ENCODE measurements at places on chromosomes 2 and 18.

DNA sequence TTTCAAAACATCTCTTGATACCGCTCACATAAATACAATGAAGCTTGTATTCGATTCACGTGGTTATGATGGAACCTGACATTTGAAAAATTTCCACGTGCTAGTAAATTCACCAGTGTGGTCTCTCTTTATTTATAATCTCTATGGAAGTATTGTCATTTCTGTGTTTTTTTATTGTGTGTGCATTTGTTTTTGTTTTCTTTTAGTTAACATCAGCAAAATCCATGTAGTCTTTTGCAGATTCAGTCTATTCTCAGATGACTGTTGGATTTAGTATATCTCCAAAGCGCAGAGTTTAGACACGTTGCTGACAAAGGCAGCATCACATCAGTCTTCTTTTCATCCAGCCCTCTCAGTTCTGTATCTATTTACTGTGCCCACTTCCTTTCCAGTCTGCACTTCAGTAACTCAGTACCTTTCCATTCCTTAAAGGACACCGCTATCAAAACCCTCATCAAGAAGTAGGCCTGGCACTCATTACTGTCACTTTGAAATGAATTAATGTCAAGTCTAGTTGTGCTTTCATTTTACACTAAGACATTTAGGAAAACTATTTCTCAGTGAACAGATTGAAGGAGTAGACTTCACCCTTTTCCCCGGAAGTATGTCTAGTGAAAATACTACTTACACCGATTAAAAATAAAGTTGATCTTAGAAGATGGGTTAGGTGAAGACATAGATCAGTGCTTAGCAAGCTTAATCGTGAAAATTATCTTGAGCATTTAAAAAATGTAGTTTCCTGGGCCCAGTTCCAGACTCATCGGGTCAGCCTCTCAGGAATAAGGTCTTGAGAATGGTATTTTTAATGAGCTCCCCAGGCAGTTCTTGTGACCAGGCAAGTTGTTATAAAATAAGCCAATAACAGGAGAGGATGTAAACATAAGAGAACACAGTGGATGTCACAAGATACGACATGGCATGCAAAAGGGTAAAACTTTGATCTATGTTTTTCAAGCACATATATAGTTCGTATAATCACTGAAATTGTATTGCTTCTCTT is 506.8 kb upstream of the ZEB2 start:
- no peak for DNase-seq

- no peak for DNase-seq
Observed at GRCh38 chr2:8645176-8645831, 36.6 kb upstream of the ID2 start.

GRCh38 chr2:223529696-223530095 is 72.5 kb downstream of the SCG2 start:
- no peak for DNase-seq

DNA sequence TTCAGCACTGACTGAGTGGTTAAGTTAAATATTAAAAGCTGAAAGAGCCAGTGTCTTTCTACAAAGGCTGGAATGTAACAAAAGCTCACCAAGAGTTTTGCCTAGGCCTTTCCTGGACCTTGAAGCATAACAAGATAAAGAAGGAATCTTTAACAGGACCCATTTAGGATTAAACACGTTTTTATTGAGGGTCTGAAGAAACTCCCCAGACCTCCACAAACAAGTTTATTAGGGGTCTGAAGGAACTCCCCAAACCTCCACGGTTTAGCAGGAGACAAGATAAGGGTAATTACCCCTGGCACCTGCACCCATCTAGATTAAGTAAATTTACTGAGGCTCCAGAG is 104.0 kb downstream of the ACAA2 start:
- DNase-seq, result no peak

GRCh38 chr2:190979906-190980629 is 33.9 kb downstream of the STAT1 start:
- DNase-seq, result peak; percentile 92

- DNase-seq, result peak; percentile 31
Observed at GRCh38 chr2:152627351-152627957, 89.8 kb downstream of the PRPF40A start.

GRCh38 chr2:172370821-172371455 is 56.4 kb upstream of the ITGA6 start:
- DNase-seq, result no peak

GRCh38 chr2:235520787-235521186 is 26.9 kb downstream of the AGAP1 start:
- no peak for DNase-seq

DNA sequence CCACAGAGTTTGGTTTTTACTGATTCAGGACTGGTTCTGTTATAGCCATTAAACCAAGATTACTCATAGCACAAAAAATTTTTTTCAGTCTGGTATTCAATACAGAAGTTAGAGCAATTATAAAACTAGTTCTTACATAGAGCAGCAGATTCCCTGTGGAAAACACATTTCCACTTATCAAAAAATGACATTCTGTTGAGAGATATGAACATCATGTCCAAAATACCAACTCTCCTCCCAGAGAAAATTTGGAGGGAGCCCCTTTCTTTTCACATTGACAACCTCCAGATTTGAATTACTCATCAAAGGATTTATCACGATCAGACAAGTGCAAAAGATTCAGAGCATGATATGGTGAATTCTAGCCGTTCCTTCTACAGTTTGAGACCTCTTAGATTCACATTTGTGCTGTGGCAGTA is 126.8 kb upstream of the SERPINE2 start:
- DNase-seq, result no peak

GRCh38 chr2:222891890-222892289 is 31.1 kb downstream of the ACSL3 start:
- DNase-seq, result no peak

DNA sequence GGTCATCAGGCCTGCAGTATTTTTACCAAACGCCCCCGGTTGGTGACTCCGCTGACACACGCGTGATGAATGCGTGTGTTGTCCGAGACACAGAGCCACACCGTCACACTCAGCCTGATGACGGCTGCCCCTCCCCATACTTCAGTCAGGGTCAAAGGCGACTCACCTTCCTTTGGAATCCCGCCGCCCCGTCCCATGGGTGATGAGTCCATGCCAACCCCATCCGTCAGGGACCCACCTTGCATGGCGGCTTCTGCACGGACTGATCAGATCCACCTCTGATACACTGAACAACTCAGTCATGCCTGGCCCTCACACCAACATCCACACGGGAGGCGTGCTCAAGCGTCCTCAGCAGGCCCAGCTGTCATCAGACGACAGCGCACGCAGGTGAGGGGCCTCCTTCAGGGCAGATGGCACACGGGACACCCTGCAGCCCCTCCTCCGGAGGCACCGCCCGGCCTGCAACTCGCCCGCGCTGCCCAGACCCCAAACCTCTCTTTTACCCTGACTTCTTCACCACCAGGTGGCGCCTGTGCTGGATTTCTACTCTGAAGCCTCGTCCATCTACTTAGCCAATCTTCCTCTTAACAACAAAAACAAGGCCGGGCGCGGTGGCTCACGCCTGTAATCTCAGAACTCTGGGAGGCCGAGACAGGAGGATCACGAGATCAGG is 89.2 kb downstream of the ZNF516 start:
- DNase-seq, result peak; percentile 37

DNA sequence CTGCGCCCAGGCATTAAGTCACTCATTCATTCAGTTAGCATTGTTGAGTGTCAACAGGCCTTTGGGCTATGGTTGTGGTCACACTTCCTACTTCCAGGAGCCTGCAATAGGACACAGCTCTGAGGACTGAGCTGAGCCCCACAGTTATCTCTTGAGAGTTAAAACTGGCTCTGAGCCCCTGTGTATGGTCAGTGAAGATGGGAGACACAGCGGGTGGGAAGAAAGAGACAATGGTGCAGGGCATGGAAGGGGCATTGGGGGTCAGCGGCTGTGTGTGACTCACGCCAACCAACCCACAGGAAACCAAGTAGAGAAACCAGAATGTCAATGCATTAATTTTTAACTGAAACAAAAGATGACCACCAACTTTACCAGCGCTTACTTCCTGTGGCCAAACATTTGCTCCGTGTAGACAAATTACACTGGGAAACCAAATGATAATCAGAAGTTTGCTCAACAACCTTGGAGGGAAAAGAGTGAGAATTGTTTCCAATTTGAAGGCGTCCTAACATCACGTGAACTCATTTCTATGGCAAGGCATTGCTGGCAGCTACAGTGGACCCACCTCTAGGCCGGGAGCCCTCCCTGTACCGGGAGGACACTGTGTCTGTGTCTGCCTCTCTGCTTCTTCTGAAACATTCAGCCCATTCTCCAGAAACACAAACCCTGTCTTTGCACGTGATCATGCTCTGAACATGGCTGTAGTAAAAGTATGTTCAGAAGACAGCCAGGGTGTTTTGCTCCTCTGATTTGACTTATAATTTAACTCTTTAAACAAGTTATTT is 212.0 kb upstream of the ID2 start:
- DNase-seq, result no peak

DNA sequence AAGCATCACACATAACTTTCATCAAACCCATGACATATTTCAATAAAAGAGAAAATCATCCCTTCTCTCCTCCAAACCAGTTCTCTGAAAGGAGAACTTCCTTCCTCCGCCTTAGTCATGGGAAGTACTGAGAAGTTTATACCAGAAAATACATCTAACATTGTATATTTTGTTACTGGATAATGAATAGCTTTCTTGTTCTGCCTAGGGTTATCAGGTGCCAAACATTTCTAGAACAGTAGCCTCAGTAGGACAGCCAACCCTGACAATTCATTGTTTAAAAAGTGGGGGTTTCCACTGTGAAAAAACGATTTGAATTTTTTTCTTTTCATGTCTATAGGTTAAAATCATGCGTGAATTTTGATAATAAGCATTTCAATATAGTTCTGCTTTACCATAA is 16.0 kb upstream of the DAW1 start:
- DNase-seq, result no peak

GRCh38 chr18:59228351-59228750 is 8.4 kb downstream of the GRP start:
- DNase-seq, result no peak

- no peak for DNase-seq
Observed at GRCh38 chr18:14943967-14944636, 196.1 kb downstream of the ANKRD30B start.

- DNase-seq, result no peak
Observed at GRCh38 chr2:67234440-67234839, 162.7 kb upstream of the ETAA1 start.

GRCh38 chr18:36412778-36413177 is 115.3 kb downstream of the FHOD3 start:
- no peak for DNase-seq

- DNase-seq, result no peak
Observed at GRCh38 chr2:31110998-31111397, 27.2 kb downstream of the GALNT14 start.

DNA sequence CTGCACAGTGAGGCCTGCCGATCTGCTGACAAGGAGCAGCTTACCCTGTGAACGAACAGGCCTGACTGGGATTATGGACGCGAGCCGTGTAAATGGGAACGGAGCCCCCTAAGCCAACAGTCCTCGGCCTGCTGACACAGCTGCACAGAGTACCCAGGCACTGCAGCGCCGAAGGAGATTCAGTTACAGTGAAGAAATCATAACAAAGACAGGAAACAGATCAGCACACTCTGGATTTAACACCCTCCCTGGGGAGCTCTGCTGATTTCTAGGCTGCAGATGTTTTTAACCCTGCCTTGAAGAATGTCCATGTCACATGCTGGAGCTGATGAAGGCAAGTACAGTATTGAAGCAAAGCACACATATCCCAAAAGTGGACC is 43.4 kb downstream of the COLEC12 start:
- peak; percentile 25 for DNase-seq

- no peak for DNase-seq
Observed at GRCh38 chr2:158774681-158775080, 20.4 kb upstream of the DAPL1 start.

GRCh38 chr2:108189316-108189715 is 50.5 kb upstream of the SULT1C3 start:
- DNase-seq, result no peak

DNA sequence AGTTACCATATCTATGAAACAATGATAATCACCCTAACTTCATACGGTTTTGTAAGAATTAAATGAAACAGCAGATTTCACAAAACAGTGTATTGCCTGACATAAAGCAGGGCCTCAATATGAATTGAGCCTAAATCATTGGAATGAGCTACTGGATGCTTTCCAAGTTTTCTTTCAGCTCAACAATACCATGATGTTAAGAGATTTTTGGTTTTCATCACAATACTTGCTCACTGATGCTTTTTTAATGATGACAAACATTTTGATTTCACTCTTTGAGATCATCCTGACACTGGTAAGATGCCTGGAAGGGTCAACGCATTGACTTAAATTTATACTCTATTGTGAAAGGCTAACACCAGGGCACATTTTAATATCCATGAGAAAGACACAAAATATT is 377.5 kb downstream of the ZNF521 start:
- no peak for DNase-seq

GRCh38 chr18:27713037-27713737 is 463.7 kb downstream of the CDH2 start:
- no peak for DNase-seq

DNA sequence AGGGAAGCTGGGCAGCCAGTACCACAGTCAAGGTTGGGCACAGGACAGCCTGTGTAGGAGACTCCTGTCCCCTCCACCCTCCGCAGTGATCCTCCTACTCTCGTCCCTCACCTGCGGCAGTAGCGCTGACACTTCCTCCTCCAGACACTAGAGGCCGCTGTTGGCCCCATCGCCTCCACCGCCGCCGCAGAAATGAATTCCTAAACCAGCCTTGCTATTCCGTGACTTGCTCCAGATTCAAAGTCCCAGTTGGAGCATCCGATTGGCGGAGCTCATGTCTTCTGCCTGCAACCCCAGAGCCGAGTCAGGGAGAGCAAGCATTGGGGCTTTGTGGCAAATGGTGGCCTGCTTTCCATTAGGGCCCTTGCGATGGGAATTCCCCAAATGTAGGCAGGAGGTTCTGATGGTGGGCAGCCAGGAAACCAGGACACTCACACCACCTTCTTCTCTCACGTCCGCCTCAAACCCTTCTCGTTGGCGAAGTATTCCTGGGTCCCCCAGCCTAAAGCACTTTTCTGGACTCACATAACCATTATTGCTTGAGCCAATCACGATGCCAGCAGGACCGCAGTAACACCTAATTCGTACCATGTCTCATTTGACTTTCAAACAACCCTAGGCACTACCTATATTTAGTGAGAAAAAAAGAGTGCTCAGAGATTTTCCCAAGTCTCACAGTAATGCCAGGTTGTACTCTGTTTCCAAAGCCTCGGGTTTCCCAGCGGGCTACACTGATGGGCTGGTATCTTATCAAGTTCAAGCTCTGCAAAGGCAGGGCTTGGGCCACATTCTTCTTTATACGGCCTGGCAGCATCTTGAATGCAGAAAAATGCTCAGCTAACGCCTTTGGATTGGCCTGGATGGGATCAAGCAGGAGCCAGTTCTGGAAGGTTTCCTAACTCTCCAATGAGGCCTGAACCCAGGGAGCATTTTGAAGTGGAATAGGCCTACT is 1.2 kb upstream of the DNAJB2 start:
- DNase-seq, result no peak

DNA sequence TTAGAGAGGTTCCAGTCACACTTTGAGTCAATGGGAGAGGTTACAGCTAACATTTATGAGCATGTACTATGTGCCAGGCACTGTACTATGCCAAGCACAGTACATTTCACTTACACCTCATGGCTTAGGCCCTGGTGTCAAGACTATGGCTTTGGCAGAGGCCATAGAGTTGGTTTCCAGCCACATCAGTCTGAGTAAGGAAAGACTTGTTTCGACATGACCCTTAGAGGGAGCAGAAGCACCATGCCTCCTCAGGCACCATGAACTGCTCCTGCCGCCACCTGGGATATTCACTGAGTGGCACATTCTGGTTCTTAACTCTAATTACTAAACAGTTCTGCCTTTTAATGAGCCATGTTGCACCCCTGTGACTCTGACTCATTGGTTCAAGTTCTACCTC is 12.7 kb downstream of the DGUOK start:
- no peak for DNase-seq
